Stimulated activated CD4-positive, alpha-beta T cell treated with anti-CD3 and anti-CD28 coated beads, Interleukin-1b, Interleukin-23, amount 100 ng/mL, for 1 hour (primary cell): ENCODE measurements at places on chromosomes 2 and 18.

GRCh38 chr18:36628435-36629137 lies 200.2 kb downstream of the TPGS2 start:
- DNase-seq = no peak

DNA sequence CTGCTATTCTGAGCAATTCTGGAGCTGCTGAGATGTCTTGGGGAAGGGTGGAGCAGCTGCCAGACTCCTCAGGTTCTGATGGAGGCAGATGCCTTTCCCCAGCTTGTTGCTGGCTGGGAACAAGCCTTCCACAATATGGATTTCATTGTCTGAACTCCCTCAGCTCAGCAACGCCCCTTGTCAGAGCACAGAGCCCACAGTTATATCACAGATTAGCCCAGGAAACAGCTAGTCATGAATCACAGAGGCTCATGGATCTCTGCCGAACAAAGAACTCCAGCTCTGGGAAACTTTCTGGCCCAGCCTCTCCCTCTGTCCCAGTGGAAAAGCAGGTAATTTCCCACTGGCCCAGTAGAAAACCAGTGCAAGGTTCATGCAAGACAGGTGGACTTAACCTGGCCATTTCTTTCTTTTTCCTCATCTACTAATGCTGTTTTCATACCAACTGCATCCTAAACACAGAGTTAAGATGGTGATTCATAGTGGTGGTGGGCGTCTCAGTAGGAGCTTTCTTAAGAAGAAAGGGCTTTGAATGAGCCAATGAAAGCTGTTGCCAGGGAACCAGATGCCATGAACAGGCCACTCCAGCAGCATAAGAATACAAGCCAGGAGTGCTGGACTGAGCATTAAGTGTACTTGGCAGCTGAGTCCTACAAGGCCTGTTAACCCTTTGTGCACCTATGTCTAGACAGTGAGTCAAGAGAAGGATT lies 8.7 kb upstream of the KIAA2012 start:
- DNase-seq = no peak

DNA sequence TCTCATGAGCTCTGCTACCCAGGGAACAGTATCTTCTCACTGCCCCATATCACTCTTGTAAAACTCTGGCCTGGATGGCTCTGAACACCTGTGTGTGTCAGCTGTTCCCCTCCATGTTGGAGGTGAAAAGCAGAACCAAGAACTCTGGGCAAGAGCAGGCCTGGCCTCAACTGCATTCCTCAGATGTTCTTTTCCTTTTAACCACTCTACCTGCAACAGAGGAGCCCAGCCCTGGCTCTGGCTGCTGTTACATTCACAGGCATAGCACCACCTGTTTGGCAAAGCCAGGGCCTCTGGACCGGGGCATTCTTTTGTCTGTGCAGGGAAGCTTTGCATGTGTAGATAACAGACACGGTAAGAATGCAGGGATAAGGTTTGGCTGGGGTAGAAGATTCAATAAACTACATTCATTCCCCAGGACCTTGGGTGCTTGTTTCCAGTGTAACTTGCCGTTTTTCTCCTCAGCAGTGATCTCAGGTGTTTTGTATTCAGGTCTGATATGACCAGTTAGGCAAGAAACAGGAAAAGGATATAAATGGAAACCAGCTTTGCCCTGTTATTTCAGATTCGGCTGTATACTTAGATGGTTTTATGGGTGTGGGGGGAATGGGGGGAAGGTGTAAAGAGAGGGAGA lies 95.1 kb downstream of the SPTBN1 start:
- no peak for DNase-seq

DNA sequence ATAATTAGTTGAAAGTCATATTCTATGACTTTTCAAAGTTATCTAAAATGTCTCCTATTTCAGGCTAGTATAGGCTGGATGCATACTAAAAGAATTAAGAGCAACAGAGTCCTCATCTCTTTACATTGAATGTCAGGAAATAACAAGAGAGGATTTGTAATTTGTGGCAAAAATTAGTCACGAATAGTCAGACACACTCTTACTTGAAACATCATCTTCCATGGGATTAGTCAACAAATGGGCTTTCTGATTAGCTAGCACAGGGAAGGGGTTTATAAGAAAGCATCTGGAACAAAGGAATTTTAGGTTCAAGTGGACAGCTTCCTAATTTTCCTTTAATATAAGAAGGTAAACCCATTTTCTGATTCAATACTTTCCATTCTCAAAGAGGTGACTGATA lies 330.3 kb upstream of the MEX3C start:
- no peak for DNase-seq

DNA sequence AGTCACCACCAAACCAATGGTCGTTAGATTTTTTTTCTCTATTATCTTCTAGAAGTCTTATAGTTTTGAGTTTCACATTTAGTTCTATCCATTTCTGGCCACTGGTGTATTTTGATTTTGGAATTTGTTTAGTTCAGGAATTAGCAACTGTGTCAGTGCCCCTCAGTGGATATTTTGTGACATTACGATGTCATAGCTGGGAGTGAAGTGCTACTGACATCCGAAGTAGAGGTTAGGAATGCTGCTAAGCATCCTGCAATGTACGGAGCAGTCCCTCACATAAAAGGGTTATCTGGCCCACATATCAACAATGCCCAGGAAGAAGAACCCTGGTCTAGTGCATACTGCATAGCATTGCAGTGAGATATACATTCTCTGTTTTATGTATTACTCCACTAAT lies 157.4 kb upstream of the RGPD4 start:
- DNase-seq = no peak

- no peak for DNase-seq
These were observed 25.3 kb downstream of the PIEZO2 start for GRCh38 chr18:11124054-11124453.

GRCh38 chr2:187541086-187542085 lies 12.8 kb downstream of the TFPI start:
- no peak for DNase-seq

- DNase-seq = no peak
These were observed 4.6 kb downstream of the SERPINB13 start for GRCh38 chr18:63591725-63592124.

DNA sequence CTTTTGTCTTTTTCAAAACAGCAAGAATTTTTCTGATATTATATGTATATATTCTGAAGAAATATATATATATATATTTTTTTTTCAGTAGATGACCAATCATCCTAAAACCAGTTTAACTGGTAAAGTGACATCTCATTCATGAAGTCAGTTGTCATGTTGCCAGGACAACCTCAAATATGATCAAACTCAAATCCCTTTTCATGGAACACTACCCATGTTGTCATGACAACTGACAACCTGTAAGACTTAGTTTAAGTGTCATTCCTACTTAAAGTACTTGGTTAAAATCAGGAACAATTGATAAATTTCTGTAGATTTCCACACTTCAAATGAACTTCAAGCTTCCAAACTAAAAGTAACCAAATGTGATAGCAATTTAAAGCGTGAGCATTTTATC lies 101.8 kb upstream of the ERBB4 start:
- DNase-seq = no peak

DNA sequence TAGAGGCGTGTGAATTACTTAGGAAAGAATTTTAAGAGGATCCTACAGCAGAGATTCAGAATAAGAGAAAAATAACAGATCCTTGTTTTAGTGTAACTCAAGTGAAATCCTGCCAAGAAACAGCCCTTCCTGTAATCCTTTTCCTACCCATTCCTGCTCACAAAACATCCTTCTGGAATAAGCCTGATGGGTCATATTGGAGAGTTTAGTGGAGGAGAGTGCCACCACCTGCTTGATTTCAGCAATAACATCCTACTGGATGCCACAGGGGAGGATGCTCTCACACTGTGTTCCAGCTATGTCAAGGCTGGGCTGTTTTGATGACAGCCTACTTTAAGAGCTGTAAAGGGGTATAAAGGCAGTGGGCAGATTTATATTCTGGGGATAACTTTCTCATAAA lies 54.8 kb upstream of the CCDC178 start:
- DNase-seq = no peak

GRCh38 chr2:121826036-121826435 lies 70.6 kb downstream of the TSN start:
- no peak for DNase-seq

- peak; percentile 4 for DNase-seq
These were observed 1.4 kb downstream of the PHLPP1 start for GRCh38 chr18:62716619-62717168.

GRCh38 chr2:182952741-182953450 lies 85.4 kb downstream of the NCKAP1 start:
- DNase-seq = no peak

GRCh38 chr2:109032229-109032820 lies 43.3 kb upstream of the EDAR start:
- no peak for DNase-seq

DNA sequence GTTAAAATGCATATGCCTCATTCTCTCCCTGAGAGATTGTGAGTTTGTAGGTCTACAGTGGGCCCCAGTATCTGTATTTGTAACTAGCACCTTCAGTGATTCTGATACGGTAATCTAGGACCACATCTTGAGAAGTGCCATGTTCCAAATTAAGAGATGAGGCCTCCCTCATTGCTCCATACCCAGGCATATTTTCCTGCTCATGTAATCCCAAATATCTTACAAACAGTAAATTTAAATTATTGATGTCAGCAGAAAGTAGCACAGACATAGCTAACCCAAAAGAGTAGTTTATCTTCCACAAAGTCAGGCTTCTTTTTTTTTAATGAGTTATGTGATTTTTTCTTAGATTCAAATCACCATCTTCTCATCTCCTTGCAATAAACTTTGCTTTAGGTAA lies 263.8 kb downstream of the SETBP1 start:
- DNase-seq = no peak

DNA sequence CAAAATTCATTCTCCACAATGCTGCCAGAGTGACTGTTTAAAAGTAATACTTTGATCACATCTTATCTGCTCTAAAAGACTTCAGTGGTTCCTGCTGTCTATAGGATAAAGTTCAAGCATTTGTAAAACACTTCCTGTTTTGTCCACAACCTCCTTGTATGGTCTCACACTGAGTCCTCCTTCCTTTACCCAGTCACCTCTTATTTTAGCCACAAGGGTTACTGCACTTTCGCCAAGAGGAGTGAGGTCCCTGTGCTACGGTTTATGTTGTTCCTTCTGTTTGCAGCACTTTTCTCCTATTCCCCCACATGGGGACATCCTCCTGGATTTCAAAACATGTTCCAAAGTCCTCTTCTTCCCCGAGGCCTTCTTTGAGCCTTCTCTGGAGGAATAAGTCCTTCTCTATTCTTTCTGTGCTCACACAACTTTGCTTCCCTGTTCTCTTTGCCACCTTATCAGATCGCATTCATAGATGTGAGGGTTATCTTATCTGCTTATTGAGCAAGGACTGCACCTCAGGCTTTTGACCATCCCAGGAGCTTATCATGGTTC lies 112.2 kb upstream of the NABP1 start:
- no peak for DNase-seq

DNA sequence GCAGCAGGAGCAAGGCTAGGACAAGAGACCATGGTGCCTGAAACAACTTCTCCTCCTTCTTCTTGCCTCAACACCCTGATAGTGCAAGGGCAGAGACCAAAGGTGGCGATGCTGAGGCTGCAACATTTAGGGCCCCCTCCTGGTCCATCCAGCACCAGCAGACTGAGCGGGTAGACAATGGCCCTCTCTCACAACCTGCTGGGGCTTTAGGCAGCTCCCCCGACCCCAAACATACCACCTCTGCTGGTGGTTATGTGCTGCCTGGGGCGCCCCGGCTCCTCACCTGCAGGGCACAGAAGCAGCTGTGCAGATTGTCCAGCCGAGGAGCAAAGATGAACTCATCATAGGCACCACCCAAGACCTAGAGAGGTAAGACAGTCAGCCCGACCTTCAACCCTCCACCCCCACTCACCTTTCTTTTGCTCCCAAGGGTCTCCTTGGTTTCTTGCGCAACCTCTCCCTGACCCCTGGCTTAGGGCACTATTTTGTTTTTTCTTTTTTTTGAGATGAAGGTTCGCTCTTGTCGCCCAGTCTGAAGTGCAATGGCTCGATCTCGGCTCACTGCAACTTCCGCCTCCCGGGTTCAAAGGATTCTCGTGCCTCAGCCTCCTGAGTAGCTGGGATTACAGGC lies 3.5 kb downstream of the DNPEP start:
- DNase-seq = no peak

- no peak for DNase-seq
These were observed 84.1 kb downstream of the EPAS1 start for GRCh38 chr2:46381263-46381849.

GRCh38 chr18:1147730-1148129 lies 243.1 kb downstream of the ADCYAP1 start:
- DNase-seq = no peak

- DNase-seq = no peak
These were observed 98.8 kb upstream of the RBMS1 start for GRCh38 chr2:160592401-160592800.

DNA sequence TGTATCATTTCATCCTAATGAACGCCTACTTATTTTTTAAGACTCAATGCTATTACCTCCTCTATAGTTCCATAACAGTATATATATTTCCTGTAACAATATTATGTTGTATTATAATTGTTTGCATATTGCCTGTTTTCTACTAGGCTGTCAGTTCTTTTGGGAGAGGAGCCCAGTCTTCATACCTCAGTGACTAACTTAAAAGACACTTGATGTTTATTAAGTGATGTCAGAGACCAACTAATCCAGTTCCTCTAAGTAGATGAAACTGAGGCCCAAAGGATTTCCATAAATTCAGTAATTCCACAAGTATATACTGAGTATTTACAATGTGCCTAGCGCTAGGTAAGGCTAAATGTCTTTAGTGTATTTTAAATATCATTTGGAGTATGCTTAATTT lies 48.9 kb upstream of the AAK1 start:
- no peak for DNase-seq

DNA sequence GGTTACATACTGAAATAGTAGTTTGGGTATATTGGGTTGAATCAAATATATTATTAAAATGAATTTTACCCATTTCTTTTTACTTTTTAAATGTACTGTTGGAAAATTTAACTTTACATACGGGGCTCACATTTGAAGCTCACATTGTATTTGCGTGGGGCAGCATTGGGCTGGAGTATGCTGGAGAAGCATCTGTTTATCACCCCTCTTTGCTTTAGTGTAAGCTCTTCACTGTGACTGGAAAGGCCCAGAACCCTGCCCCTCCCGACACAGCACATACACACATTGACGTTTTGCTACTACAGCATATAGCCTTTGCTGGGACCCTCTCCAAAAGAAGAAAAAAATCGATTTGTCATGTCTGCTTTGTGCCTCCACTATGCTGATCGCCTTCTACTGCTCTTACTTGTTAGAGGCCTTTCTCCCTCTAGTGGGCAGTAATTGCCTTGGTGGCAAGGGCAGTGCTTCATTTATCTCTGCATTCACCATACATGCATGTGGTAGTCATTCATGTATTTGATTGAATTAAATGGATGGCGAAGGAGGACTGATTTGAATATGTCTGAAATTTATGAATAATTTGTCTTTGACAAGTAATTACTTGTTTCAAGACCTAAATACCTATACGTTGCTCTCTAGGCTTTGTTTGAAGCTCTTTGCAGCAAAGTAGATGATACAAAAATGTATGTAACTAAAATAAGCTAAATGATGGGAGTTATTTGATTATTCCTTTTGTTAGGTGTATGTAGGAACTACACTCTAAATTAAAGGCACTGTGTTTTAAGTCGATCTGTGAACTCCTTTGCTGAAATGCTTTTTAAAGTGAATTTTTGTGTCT lies 37.4 kb downstream of the VAPA start:
- DNase-seq = no peak

GRCh38 chr2:217901835-217902378 lies 100.9 kb downstream of the TNS1 start:
- DNase-seq = no peak

GRCh38 chr2:26349690-26350089 lies 3.1 kb upstream of the ADGRF3 start:
- no peak for DNase-seq

GRCh38 chr18:78482378-78482777 lies 497.2 kb upstream of the SALL3 start:
- no peak for DNase-seq
